ENCODE measurements at places on chromosomes 11 and 22.

DNA sequence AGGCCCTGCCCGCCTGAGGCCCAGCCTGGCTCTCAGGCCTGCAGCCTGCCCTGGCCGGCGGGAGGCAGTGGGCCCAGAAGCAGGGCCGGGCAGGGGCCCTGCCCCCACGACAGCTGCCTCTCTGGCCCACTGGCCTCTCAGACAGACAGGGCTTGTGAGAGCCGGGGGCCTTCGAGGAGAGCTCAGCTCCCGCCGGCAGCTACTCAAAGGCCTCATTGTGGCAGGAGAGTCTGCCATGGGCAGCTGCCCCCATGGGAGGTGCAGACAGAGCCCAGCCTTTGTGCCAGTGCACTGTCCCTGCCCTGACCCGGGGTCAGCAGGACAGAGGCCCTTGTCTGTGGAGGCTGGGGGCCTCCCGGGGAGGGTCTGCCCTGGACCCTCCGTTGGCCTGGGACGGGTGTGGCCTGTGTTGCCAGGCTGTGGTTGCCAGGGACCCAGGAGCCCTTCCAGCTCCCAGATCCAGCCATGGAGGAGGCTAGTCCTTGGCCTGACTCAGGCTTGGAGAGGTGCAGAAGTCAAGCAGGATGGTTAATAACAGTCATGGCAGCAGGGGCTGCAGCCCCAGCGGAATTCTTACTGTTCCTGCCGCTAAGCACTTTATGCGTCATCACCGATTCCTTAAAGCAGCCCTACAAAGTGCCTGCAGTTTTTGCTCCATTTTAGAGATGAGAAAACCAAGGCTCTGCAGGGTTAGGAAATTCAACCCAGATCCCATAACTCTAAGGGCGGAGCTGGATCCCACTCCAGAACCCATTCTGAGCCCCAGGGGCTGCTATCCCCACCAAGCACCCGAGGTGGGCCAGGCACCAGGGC, 12.5 kb downstream of the FLRT1 start:
- DNase-seq: peak; percentile 100

DNA sequence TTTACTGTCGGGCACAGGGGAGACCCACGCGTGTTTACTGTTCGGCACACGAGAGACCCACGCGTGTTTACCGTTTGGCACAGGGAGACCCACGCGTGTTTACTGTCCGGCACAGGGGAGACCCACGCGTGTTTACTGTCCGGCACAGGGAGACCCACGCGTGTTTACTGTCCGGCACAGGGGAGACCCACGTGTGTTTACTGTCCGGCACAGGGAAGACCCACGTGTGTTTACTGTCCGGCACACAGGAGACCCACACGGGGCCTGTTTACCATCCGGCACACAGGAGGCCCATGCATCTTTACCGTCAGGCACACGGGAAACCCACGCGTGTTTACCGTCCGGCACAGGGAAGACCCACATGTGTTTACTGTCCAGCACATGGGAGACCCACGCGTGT, 525.1 kb downstream of the BRD1 start:
- no peak for DNase-seq

GRCh38 chr11:85718991-85719807, 33.2 kb upstream of the CCDC89 start:
- DNase-seq: peak; percentile 74

GRCh38 chr22:42959576-42960509, 55.1 kb downstream of the PACSIN2 start:
- no peak for DNase-seq

GRCh38 chr11:38718049-38718448, 2120.0 kb upstream of the RAG2 start:
- DNase-seq: no peak

- DNase-seq: no peak
Measured at GRCh38 chr11:35412285-35412684, 7.1 kb downstream of the SLC1A2 start.

- no peak for DNase-seq
Measured at GRCh38 chr11:12482839-12483238, 105.5 kb downstream of the PARVA start.

- DNase-seq: no peak
Measured at GRCh38 chr11:46475926-46476545, 84.5 kb upstream of the CHRM4 start.

- DNase-seq: peak; percentile 3
Measured at GRCh38 chr11:116073854-116074837, 569.9 kb upstream of the CADM1 start.

GRCh38 chr22:45758603-45759002, 87.0 kb downstream of the ATXN10 start:
- DNase-seq: no peak

DNA sequence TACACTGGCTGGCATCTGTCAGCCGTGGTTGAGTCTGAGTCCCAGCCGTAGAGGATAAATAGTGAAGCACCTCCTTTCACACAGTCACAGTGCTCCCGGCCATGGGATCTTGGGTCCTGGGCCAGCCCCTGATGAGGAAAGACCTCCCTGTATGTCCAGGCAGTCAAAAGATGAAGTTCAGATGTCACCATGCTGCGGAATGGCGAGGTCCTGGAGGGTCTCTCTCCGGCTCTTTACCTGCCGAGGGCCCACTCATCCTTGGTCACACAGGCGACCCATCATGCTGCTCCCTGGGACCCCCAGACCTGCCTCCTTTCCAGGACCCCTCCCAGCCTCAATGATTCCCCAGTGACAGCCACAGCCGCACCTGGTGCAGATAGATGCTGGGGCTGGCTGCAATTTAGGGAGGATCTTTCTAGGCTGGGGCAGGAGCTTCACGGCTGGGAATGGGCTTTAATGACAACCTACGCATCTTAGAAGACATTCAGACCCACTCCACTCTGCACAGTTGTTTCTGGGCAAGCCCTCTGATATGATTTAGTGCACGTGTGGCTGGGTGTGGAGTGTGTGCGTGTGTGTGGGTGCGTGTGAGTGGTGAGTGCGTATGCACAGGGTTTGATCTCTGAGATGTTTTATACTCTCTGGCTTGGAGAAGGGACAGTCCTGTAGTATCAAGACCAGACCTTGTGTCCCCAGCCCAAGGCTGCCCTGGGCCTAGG, 79.7 kb downstream of the FBLN1 start:
- DNase-seq: no peak

- no peak for DNase-seq
Measured at GRCh38 chr11:18700375-18700774, 1.8 kb downstream of the TMEM86A start.
